HS-27A (cell line): ENCODE measurements at places on chromosomes 1 and 21.

GRCh38 chr1:154966111-154966510, 4.4 kb downstream of the SHC1 start:
- no peak for DNase-seq

DNA sequence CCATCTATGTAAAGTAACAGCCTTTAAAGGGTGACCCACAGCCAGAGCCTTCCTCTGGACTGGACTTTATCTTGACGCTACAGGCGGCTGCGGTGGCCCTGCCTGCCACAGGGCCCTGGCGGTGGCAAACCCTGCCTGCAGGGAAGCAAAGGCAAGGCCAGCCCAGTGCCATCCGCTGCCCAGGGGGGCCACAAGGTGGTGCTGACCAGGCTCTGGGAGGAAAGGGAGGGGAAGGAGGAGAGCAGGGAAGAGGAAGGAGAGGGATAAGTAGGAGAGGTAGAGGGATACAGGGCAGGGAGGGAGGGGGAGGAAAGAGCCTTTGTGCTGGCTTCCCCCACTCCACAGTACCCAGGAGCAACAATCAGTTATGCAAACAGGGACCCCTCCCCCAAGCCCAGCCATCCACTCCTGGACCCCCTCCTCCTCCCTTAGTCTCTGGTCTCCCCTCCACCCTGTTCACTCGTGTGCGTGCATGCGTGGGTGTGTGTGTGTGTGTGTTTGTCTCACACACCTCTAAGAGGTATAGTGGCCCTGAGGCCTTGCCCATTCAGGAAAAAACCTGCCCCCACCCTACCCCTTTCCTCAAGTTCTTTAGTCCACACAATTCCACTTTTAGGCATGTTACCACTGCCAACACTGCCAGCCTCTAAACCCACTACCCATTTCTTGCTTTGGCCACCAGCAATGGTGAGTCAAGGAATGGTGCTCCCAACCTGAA, 30.3 kb downstream of the SSBP3 start:
- no peak for DNase-seq

GRCh38 chr1:44346878-44347277, 8.2 kb downstream of the ERI3 start:
- DNase-seq = no peak

DNA sequence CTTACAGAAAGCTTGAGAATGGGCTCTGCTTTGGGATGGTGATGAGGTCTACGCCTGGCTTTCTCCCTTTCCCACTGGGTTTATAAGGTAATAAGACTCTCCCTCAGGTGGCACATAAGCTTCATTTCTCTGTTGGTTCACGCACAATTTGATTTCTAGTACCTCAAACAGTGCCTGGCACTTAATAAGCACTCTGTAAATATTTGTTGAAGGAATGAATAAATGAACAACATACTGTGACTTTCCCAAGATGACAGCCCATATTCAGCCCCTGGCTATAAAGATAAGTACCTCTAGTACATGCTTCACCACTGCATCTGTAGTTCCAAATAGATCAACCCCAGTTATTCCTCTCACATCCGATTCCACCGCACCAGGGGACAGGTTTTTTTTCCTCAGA, 17.8 kb downstream of the COPA start:
- DNase-seq = no peak

- no peak for DNase-seq
Measured at GRCh38 chr21:34100337-34100736, 27.0 kb downstream of the MRPS6 start.

DNA sequence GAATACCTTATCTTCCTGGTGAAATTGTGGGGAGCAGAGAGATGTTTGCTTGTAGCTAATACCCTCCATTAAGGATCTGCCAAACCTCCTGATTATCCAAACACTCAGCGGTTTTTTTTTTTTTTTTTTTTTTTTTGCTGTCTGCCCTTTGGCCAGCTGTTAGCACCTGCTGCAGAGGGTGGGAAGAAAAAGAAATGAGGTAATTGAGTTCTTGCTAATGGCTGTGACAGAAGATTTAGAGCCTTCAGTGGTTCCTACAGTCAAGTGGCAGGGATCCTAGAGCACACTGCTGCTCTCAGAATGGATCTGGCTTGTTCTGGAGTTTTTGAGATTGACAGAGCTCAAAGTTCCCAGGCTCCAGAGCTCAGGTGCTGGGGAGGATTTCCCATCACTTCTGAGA, 342.5 kb downstream of the DISC1 start:
- no peak for DNase-seq

DNA sequence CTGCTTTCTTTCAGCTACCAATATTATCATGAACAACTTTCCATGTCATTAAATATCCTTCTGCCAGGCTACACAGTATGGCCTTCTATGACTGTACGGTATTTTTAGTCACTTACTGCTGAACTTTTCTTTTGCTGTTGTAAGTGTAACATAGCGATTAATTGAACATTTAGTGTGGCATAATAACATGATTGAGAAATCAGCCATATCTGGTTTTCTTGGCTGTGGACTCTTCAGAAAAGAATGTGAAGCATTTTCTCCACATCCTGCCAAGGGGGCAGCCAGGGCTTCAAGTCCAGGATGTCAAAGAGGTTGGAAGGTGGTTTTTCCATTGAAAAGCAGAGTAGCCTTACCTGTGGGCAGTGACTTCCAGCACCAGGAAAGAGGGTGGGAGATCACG, 8.8 kb upstream of the AHCYL1 start:
- DNase-seq = peak; percentile 83

GRCh38 chr21:42232176-42232825, 13.4 kb downstream of the ABCG1 start:
- DNase-seq = no peak

DNA sequence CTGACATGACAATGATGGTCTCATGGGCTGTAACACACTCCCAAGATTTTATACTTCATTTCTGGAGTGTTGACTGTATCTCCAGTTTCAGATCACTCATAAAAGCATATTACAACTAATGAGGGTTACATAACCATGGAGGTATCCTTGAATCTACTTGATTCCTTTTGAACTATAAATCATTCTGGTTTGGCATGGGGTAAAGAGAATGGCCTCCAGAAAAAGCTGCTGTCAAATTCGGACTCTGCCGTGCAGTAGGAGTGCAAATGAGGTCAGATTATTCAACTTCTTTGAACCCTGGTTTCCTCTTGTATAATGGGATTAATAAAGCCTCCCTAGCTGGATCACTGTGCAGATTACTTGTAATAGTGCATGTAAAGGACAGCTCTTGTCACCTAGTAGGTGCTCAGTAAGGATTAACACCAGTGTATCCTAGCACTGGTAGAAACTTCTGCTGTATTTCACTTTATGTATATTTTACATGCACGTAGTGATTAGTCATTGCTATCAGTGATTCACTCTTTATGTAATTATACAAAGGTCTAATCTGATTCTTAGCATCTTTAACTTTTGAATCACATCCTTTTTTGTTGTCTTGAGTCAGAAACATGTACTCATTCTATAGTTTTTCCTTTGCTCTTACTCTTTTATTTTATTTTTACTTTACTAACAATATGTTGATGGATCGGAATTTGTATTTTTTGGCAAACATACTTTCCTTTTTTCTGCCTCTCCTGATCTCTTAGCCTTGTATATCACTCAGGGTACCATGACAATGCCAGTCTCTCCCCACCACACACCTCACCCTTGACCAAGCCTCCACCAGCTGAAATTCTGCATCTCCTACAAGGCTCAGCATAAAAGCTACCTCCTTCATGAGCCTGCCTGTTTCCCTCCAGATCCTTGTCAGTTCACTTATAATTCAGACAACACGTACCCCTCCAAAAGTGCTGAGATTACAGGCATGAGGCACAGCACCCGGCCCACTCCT, 3.2 kb downstream of the LRRC8C start:
- peak; percentile 54 for DNase-seq

GRCh38 chr1:153271711-153272110, 12.2 kb downstream of the LORICRIN start:
- no peak for DNase-seq

- no peak for DNase-seq
Measured at GRCh38 chr21:43938751-43939442, 73.2 kb upstream of the TRAPPC10 start.

DNA sequence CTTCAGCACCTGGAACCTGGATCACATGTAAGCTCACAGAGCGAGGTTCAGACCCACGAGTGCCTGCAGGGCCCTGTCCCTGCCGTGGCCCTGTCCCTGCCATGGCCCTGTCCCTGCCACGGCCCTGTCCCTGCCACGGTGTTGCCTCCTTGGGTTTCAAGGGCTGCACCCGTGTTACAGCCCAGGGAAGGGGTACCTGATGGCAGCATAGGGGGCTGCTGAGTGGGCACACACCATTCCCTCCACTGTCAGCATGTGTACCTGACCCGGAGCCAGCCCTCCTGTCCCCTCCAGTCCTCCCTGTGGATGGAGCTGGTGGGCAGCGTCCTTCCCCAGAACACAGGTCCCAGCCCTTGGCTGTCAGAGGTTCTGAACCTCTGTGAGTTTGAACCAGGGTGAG, 15.3 kb downstream of the DFFB start:
- no peak for DNase-seq

- DNase-seq = peak; percentile 91
Measured at GRCh38 chr1:7549277-7550161, 221.6 kb upstream of the VAMP3 start.

- DNase-seq = no peak
Measured at GRCh38 chr1:237004116-237004515, at the start of gene MT1HL1. MT1HL1 (minus strand) TSS chr1:237004441; CDS start chr1:237004372, 69 bp downstream.

- peak; percentile 31 for DNase-seq
Measured at GRCh38 chr1:92583821-92584760, 97.4 kb upstream of the GFI1 start.

DNA sequence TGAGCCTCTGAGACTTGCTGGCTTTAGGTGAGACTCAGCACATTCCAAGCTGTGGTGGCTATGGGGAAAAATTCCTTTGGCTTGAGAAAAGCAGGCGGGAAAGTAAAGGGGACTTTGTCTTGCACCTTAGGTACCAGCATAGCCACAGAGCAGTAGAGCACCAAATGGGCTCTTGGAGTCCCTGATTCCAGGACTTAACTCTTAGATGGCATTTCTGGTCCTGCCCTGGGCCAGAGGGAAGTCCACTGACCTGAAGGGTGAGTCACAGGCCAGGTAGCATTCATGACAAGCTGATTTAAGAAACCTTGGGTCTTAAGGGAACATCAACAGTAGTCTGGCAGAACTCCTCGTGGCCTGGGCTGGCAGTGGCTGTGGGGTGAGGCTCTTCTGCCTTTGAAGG, 344.7 kb downstream of the DUSP10 start:
- no peak for DNase-seq
